ENCODE measurements at places on chromosomes 7 and 10. TPM values are rescaled to one million over a fixed set of nuclear protein-coding genes. Genes with fewer than 3 reads are reported as not detected.

DNA sequence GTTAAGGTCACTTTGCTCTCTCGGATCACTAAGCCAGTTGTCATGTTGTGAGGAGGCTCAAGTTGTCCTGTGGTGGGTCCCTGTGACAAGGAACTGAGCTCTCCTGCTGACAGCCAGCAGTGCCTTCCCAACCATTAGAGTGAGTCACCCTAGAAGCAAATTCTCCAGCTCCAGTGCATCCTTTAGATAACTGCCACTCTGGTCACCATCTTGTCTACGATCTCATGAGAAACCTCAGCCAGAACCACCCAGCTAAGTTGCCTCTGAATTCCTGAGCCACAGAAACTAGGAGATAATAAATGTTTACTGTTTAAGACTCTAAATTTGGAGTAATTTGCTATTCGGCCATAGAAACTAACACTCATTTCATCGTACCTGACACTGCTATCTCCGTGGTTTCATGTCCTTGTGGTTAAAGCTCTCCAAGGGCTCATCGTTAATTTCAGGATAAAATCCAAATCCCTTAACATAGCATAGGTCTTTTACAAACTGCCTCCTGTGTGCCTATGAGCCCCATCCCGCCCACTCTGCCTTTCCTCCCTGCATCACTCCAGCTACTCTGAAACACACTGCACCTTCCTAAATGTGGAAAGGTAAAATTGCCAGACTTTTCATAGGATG, 56.5 kb upstream of the WIPF3 start:
- no peak for DNase-seq

DNA sequence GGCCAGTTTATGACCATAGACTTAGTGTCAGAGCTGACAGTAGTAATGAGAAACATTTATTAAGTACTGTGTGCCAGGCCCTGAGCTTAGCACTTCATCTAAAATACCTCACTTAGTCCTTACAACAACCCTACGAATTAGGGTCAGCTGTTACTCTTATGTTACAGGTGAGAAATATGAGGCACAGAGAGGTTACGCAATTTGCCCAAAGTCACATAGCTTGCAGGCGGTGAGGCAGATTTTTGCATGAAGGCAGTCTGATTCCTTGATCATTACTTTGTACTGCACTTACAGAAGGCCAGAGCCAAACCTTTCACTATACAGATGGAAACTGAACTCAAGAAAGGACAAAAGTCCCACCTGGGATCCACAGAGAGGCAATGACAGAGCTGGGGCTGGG, 10.2 kb downstream of the CDH23 start:
- no peak for DNase-seq

DNA sequence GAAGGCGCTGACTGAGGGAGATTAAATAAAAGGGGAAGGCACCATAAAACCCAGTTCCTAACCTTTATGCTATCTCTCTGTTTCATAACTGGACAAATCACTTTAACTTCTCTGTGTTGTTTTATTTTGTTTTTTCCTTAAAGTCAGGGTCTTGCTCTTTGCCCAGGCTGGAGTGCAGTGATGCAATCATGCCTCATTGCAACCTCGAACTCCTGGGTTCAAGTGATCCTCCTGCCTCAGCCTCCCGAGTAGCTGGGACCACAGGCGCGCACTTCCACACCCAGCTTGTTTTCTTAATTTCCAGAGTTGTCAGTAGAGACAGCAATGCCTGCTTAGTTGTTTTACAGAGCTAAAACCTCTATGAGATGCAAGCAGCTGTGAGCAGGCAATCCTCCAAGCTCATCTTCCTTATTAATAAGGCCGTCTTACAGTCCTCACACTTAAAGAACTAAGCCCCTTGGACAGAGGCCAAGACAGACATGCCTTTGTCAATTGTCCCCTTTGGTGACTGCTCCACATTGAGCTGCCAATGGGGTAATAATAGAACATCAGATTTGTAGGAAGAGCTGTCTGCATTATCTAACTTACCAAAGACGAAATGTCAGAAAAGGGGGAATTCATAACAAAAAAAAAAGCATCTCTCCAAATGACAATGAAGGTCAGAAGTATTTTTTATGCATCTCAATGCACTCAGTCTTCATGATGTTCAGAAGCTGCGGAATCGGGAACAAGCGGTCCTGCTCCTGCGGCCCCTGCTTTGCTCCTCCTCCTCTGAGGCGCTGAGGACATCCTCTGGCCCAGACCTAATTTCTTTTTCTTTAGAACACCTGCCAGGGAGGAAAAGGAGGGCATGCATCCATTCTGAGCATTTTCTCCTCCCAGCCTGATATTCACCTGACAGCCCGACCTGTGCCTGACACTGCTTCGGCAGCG, 62.7 kb upstream of the RNF32 start:
- DNase-seq: no peak

GRCh38 chr7:53811555-53812079, 730.6 kb upstream of the VSTM2A start:
- DNase-seq: no peak

GRCh38 chr10:99975942-99976809, 33.6 kb downstream of the DNMBP start:
- DNase-seq: no peak

DNA sequence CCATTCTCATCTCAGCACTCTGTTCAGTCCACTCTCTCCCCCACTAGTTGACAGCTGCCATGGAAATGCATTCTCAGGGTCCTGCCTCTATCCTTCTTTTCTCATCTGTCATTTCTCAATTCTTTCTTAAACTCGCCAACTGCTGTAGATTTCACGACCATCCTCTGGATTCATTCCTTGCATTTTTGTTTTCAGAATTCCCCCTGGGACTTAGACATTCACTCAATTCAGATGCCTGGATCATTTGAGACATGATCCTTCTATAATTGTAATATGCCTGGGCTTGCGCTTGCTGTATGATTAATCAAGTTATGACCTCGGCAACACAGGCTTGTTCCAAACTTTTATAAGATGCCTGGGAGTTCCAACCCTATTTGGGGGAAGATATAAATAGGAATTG, 104.5 kb downstream of the RAB11FIP2 start:
- DNase-seq: no peak

DNA sequence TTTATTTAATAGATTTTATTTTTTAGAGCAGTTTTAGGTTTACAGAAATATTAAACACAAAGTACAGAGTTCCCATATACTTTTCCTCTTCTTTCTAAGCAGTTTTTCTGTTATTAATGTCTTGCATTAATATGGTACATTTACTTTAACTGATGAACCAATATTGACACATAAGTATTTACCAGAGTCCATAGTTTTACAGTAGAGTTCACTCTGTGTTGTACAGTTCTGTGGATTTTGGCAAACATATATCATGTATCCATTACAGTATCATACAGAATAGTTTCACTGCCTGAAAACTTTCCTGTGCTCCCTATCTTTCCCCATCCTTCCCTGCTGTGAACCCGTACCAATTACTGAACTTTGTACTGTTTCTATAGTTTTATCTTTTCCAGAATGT, 55.3 kb downstream of the EXOC6 start:
- DNase-seq: no peak

DNA sequence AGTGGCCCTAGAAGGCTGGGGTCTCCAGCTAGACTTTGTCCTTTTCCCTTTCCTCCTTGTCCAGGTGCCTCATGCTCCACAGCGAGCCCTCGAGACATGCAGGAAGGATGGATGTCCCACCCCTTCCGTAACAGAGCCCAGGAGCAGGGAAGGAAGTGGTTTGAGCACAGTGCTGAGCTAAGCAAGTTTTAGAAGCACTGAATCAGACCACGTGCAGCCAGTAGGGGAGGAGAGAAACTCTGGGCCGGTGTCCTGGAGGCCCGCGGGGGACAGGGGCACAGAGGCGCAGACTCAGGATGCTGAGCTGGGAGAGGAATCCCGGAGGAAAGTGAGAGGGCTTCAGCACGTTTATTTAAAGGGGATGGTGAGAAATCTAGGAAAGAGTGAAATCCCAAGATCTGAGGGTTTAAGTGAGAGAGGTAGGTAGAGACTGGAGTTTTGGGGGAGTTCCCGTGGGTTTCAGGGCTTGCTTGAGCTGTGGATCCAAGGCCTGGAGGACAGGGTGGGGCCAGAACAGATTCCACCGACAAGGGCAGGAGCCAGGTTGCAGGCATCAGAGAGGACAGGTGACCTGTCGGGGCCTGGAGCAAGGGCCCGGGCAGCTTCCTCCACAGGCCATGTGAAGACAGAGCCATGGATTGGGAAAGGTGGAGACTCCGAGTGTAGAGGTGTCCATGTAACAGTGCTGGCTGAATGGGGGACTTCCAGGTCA, 4.4 kb upstream of the IRF5 start:
- DNase-seq: peak; percentile 61

GRCh38 chr10:15652757-15653156, 67.0 kb downstream of the ITGA8 start:
- DNase-seq: no peak

- no peak for DNase-seq
These were observed 177.9 kb downstream of the TNS3 start for GRCh38 chr7:47404010-47404409.

GRCh38 chr7:7566651-7567611, at the start of gene MIOS:
Gene MIOS, plus strand, starts transcription at chr7:7566884. Its CDS starts 5,592 bp downstream, at chr7:7572476.
- peak; percentile 91 for DNase-seq

DNA sequence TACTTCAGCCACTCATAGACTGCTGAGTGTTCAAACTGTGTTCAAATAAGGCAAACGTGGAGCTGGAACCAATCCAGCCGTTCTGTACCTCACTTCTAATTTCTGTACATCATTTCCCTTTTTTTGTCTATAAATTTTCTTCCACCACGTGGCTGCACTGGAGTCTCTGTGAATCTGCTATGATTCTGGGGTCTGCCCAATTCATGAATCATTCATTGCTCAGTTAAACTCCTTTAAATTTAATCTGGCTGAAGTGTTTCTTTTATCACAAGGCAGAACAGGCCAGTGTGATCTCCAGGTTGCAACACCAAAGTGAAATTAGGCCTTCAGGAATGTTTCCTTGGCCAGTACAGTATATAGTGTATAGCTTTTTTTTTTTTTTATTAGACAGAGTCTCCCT, 53.5 kb downstream of the DNAJC12 start:
- DNase-seq: no peak

- DNase-seq: peak; percentile 93
These were observed 25.5 kb downstream of the ADK start for GRCh38 chr10:74176380-74177139.

GRCh38 chr7:150363872-150364271, 4.8 kb upstream of the REPIN1 start:
- DNase-seq: no peak

- DNase-seq: no peak
These were observed 100.6 kb upstream of the MDFIC start for GRCh38 chr7:114821030-114821900.

- DNase-seq: no peak
These were observed 62.0 kb downstream of the KIAA1549 start for GRCh38 chr7:138919216-138919615.

GRCh38 chr7:78207269-78207668, 408.7 kb downstream of the PHTF2 start:
- no peak for DNase-seq

DNA sequence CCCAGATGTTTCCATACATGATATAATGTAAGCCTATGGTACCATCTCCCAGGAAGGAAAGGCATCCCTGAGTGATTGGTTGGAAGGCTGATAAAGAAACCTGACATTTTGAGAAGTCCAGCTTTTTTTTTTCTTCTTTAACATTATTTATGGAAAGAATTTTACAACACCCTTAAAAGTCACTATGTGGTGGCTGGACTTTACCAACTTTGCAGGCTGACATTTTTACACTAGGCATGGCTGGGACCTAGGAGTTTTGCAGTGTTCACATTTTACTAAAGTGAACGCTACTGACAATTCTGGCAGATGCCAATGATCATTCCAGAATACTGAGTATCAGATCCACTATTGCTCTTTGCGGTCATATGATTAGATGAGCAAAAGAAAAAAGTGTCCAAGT, 239.9 kb downstream of the GLI3 start:
- no peak for DNase-seq

- DNase-seq: peak; percentile 96
These were observed at the start of gene PYROXD2 for GRCh38 chr10:98414932-98415730. Gene PYROXD2, minus strand, starts transcription at chr10:98415182. Its CDS starts 47 bp downstream, at chr10:98415135.

GRCh38 chr7:36266683-36267082, 113.6 kb downstream of the EEPD1 start:
- no peak for DNase-seq

DNA sequence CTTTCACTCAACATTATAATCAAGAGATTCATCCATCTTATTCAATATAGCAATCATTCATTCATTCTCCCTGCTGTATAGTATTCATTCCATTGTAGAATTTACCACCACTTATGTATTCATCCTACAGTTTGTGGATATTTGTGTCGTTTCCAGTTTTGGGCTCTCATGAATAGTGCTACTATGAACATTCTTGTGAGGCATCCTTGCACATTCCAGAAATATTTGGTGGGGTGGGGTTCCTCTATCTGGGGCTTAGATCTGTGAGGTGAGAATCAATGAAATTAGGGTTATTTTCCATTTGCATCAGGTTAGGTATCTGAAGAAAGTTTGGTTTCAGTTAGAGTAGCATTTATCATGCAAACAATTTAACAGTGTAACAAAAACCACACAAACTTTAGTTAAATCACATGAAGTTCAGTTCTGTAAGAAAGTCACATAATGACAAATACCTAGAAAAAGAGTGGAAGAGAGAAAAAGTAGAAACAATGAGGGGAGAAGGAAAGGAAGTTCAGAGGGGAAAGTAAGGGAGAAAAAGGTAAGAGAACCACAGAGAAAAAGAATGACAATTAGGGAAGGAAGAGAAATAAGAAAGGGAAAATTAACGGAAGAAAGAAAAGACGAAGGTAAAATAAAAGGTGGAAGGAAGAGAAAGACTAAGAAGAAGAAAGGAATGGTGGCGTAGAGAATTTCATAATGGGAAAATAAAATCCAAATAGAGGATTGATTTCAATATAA, 25.3 kb upstream of the CBLL1 start:
- no peak for DNase-seq

GRCh38 chr7:20304366-20304765, 26.3 kb upstream of the ITGB8 start:
- DNase-seq: no peak

ABCB1 gene
- total RNA-seq: 21.0 TPM

DIP2C gene
- total RNA-seq: 38.7 TPM

MCMBP gene
- total RNA-seq: 52.1 TPM

PALD1 gene
- total RNA-seq: 7.8 TPM

PTPRE gene
- 53.0 TPM for total RNA-seq

TMEM229A gene
- total RNA-seq: 0.27 TPM

CRPPA gene
- total RNA-seq: 9.9 TPM

CAV1 gene
- 353 TPM for total RNA-seq

TCAF2 gene
- 2.5 TPM for total RNA-seq

KIF20B gene
- total RNA-seq: 6.7 TPM

STEAP2 gene
- total RNA-seq: 65.2 TPM

RADIL gene
- 19.8 TPM for total RNA-seq

ECD gene
- 24.7 TPM for total RNA-seq

SLC12A9 gene
- 28.7 TPM for total RNA-seq

PPP1R3C gene
- 10.9 TPM for total RNA-seq

SLC26A5 gene
- total RNA-seq: 0.71 TPM

AGAP5 gene
- 14.4 TPM for total RNA-seq

UCMA gene
- total RNA-seq: not detected

FZD8 gene
- total RNA-seq: 43.5 TPM

GPR85 gene
- total RNA-seq: 1.6 TPM
